Chondrocyte (in vitro differentiated cells): ENCODE measurements at places on chromosomes 4 and X. TPM values are rescaled to one million over a fixed set of nuclear protein-coding genes. Genes with fewer than 3 reads are reported as not detected.

The SHISA3 gene
- total RNA-seq = 4.8 TPM in 1 of 3 replicates, not detected in the others

GRCh38 chr4:156186111-156186510 lies 232.4 kb upstream of the CTSO start:
- H3K27me3 ChIP-seq = no peaks in the 10 kb centered on the region
- H3K4me1 ChIP-seq = peaks cover 16% of the 10 kb centered on the region
- H3K36me3 ChIP-seq = no peaks in the 10 kb centered on the region
- H3K27ac ChIP-seq = no peak overlapping the region
- H3K4me3 ChIP-seq = no peak overlapping the region
- DNase-seq = no peak

The GALNTL6 gene
- 0.31 TPM in 1 of 3 replicates, not detected in the others for total RNA-seq

The NXT2 gene
- 9.5 to 15.8 TPM (median 9.8 TPM) in 3 replicates for total RNA-seq

The NR3C2 gene
- total RNA-seq = 0.15 to 0.23 TPM (median 0.20 TPM) in 3 replicates

DNA sequence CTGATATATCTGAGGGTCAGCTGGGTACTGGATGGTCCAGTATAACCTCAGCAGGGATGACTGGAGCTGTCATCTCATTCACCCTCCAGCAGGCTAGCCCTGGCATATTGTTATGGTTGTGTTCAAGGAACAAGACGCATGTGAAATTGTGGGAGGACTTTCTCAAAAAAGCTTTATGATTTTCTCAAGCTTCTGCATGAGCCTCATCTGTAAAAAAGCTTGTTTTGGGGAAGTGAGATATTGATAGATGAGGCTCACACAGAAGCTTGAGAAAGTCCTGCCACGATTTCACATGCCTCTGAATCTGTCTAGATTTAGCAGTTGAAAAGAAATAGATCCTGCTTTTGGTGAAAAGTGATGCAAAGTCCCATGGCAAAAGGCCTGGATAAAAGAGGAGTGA lies 93.4 kb downstream of the SPCS3 start:
- H3K27ac ChIP-seq = no peak overlapping the region
- H3K36me3 ChIP-seq = peaks cover 4% of the 10 kb centered on the region
- H3K4me3 ChIP-seq = no peak overlapping the region
- DNase-seq = no peak

DNA sequence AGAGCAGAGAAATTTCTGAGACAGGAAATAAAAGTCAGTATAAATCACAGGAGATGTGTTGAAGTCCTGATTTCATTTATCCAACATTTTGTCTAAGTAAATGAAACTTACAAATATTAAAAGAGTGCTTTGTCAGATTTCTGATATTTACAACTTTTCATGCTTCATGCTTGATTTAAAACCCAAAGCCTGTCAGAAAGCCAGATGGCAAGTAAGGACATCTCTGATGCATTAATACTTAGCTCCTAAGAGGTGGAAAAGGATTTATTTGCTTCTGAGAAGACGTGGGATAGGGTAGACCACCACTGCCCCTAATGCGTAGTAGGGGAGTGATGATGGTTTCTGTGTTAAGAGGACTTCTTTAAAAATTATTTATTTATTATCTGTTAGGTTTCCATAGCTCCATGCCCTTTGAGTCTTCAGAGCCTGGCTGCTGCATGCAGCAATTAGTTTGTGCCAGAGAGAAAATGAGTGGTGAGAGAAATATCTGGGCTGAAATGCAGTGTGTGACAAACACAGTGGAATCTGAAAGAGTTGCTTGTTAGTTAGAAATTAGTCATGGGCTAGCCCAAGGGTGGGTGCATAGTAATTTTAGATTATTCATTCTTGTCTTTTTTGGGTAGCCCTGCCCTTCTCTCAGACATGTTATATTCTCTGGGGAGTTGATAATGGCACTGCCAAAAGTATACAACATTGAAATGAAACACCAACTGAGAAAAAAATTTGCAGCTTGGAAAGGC lies 333.8 kb downstream of the C4orf33 start:
- no peak overlapping the region for H3K4me3 ChIP-seq
- DNase-seq = no peak
- peaks cover 3% of the 10 kb centered on the region for H3K27me3 ChIP-seq
- no peaks in the 10 kb centered on the region for H3K36me3 ChIP-seq
- H3K4me1 ChIP-seq = peaks cover 8% of the 10 kb centered on the region

GRCh38 chrX:41542536-41542935 lies 95.4 kb downstream of the NYX start:
- H3K4me1 ChIP-seq = peaks cover 23% of the 10 kb centered on the region
- peak overlapping the region; percentile 74 for H3K27ac ChIP-seq
- H3K4me3 ChIP-seq = no peak overlapping the region
- H3K27me3 ChIP-seq = no peaks in the 10 kb centered on the region
- H3K36me3 ChIP-seq = no peaks in the 10 kb centered on the region
- no peak for DNase-seq

The ARX gene
- total RNA-seq = not detected in 3 replicates
